MM.1S (cell line): ENCODE measurements at places on chromosomes 5 and 9.

GRCh38 chr5:150000990-150001659 is 586 bp downstream of the HMGXB3 start:
- DNase-seq = peak; percentile 39

- DNase-seq = no peak
Observed at GRCh38 chr5:11319836-11320580, 559.0 kb upstream of the DAP start.

DNA sequence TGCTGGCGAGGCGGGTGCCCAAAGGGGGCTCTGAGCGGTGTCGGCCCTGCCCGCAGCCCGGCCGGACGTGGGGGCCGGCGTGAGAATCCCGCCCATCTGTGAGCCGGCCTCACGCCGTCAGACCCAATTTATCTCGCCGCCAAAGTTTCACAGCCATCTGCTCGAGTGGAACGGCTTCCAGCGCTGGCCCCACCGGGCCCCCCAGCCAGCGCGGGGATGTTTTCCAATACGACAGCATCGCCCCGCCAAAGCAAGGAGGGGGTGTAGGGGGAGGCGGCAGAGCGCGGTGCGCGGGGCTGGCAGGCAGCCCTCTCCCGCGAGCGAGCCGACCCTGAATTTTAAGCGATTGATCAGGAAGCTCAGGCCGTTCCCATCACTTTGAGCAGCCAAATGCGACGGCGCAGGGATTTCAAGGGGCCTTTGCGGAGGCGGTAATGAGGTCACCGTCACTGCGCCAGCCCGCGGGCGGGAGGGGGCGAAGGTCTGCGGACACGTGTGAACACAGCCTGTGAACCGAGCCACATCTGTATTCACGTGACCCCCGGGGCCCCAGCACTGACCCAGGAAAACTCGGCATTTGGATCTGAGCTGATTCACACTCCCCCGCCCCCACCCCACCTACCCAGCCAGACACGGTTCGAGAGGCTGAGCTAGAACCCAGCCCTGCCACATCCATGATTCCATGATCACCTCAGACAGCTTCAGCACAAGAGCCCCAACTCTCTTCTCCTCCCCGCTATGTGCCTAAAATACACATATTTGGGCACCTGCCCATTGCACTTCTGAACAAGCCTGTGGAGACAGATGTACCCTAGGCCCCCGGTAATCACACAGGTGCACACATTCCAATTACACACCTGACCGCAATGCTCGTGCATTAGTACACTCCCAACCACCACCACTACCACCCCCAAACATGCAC is 47.8 kb upstream of the PSD2 start:
- DNase-seq = no peak

- DNase-seq = no peak
Observed at GRCh38 chr5:67233075-67233474, 36.5 kb upstream of the CD180 start.

DNA sequence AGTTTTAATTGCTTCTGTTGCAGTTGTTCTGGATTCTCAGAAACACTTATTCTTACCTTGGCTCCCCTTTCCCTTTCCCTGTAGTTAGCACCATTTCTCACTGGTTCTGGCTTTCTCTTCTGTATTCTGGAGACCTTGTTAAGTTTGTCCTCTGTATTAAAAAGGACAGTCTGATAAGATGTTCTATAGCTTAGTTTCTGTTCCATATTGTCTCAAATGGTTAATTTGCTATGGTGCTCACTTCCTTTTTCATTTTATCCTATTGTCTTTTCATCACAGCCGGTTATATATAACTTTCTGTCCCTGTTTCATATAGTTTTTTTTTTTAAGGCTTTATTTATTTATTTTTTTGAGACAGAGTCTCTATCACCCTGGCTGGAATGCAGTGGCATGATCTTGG is 41.4 kb upstream of the KIAA1958 start:
- DNase-seq = no peak

DNA sequence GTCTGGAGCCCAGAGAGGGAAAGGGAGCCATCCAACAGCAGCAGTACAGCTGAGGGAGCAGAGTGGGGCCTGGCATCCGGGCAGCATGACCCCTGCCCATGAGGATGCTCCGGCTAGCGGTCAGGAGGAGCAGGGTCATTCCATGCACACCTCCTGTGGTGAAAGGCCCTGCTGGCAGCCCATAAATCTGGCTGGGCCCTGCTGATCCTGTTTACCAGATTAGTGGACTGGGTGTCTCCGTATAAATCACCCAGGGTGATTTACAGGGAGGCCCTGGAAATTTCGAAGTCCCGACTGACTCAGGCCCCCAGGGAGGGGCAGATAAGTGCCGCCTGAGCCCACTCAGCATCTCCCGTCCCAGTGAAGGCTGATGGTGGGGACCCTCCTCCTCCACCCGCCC is 117.6 kb upstream of the HAND1 start:
- DNase-seq = no peak

GRCh38 chr9:118263949-118264348 is 559.7 kb downstream of the TLR4 start:
- no peak for DNase-seq

- no peak for DNase-seq
Observed at GRCh38 chr5:1156033-1156753, 44.3 kb upstream of the SLC12A7 start.

- DNase-seq = no peak
Observed at GRCh38 chr9:88933607-88934379, 57.5 kb upstream of the S1PR3 start.

- no peak for DNase-seq
Observed at GRCh38 chr5:69416180-69416579, 1.3 kb downstream of the MARVELD2 start.

DNA sequence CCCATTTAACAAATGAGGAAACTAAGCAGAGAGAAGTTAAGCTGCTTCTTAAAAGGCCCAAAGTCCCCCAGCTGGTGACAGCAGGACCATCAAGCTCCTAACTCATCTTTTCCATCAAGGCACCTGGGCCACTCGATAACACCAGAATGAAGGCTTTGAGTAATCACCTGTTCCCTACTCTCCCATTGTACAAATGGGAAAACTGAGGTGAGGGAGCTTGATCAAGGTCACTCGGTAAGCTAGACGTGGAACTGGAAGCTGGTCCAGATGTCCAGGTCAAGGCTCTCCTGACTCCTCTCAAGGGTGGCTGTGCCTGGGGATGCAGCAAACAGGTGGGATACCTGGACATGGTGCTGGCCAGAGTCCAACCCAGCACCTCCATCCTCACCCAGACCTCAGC is 90.6 kb upstream of the SHB start:
- no peak for DNase-seq

- no peak for DNase-seq
Observed at GRCh38 chr5:159833088-159833487, 83.2 kb upstream of the ADRA1B start.

GRCh38 chr9:7028591-7028990 is 270.8 kb downstream of the KDM4C start:
- DNase-seq = no peak

- DNase-seq = no peak
Observed at GRCh38 chr5:1806974-1807373, 5.8 kb downstream of the NDUFS6 start.

- no peak for DNase-seq
Observed at GRCh38 chr9:92360083-92360482, 34.3 kb downstream of the CENPP start.

GRCh38 chr5:45281081-45281480 is 415.1 kb downstream of the HCN1 start:
- no peak for DNase-seq

DNA sequence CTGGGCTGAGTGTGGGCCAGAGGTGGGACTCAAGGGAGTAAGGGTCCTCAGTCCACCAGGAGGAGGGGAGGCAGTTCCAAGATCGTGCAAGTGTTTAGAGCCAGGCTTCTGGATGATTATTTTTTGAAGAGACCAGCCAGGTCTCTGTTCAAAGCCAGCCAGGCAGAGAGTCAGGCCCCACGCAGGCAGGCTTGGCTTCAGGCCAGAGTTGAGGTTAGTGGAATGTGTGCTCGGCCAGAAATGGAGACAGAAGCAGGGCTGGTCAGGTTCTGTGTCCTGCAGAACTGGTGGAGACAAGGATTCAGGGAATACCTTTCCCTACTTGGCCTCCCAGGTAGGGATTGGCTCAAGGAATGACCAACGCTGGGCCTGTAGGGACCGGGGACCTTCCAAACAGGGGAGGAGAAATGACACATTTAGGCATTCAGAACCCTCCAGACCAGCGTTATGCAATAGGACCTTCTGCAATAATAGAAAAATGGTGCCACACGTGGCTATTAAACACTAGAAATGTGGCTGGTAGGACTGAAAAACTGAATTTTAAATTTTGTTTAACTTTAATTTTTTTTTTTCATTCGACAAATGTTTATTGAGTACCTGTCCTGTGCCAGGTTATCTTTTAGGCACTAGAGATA is 106.2 kb downstream of the CMYA5 start:
- DNase-seq = no peak

- DNase-seq = peak; percentile 33
Observed at GRCh38 chr9:97633859-97634490, 354 bp downstream of the NCBP1 start.
